ENCODE measurements at places on chromosomes 3 and 15.

DNA sequence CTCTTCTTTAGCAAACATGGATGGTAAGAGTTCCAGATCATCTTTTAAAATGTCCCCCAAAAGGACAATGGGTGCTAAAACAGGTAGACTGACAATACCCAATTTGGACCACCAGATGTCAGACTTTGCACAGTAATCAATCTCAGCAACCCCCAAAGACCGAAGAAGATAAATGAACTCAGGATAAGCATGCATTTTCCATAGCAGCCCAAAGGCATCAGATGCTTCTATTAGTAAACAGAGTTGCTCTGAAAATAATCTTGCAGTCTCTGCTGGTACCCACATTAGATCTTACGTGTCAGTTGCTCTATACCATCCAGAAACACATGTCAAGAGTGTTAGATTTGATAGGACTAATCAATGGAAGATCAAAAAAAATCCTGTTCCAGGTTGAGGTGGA, 20.6 kb downstream of the MYH15 start:
- DNase-seq, result peak; percentile 60

GRCh38 chr3:194034346-194035336, 101.3 kb upstream of the HES1 start:
- DNase-seq, result no peak

GRCh38 chr3:100844063-100844936, 135.0 kb downstream of the TFG start:
- DNase-seq, result no peak

DNA sequence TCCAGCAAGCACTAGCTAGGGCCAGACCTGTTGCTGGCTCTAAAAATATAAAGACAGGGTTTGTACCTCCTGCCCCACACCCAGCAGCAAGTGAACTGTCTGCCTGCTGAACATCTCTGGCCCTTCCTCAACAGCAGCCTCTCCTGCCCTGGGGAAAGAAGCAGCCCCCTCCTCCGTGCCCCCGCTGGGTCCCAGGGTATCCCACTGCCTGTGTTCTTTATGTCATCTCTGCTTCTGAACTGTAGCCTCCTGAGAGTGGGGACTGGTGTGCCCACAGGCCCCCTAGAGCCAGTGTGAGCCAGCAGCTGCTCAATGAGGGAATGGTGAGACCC, 54.5 kb downstream of the ACAD9 start:
- no peak for DNase-seq

- DNase-seq, result no peak
Observed at GRCh38 chr3:105351821-105352220, 14.9 kb upstream of the ALCAM start.

GRCh38 chr3:82392203-82392775, 630.8 kb upstream of the GBE1 start:
- DNase-seq, result no peak

DNA sequence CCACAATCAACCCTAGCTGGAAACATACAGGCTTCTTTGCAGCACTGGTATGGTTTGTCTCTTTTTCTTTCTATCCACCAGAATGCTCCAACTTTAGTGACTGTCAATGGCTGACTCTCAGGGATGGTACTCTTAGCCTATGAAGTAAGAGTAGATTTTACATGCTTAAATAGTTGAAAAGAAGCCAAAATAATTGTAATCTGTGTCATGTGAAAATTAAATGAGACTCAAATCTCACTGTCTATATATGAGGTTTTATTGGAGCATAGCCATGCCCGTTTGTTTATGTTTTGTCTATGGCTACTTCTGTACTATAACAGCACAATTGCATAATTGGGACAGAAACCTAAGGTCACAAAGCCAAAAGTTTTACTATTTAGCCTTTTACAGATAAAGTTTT, 29.1 kb upstream of the PDZRN3 start:
- DNase-seq, result no peak

DNA sequence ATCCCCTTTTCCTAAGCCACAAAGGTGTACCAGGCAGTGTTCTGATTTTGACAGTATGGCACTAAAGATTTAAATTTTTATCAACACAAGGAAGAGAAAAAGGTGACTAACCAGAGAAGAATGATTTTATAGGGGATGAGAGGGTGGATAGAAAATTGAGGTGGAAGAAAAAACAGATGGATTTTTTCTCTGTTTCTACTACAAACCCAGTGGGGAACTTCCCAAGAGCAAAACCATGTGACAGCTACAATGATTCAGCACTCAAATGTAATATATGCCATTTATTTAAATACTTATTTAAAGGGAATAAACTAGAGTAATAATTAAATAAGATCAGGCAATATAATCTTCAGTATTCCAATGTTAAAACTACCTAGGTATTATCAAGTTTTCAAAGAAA, 11.1 kb downstream of the DCUN1D1 start:
- DNase-seq, result no peak

GRCh38 chr3:50625231-50626182, 8.6 kb downstream of the MAPKAPK3 start:
- no peak for DNase-seq

DNA sequence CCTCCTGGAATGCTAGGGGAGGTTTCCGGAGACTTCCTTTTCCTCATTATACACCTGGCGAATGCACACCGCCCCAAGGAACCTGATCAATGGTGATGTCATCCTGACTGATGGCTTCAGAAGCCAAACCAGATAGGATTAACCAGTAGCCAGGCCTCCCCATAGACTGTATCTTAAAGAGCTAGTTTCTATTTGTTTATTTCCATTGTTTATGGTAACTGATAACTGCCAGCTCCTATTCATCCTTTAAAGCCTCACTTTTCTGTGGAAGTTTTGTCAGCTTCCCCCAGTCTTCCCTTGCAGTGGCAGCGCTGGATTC, at the start of gene MKRN2OS:
Gene MKRN2OS, minus strand, starts transcription at position 27 of the 319 bp plus-strand sequence. CDS start 35 bp downstream, outside the sequence.
- no peak for DNase-seq

DNA sequence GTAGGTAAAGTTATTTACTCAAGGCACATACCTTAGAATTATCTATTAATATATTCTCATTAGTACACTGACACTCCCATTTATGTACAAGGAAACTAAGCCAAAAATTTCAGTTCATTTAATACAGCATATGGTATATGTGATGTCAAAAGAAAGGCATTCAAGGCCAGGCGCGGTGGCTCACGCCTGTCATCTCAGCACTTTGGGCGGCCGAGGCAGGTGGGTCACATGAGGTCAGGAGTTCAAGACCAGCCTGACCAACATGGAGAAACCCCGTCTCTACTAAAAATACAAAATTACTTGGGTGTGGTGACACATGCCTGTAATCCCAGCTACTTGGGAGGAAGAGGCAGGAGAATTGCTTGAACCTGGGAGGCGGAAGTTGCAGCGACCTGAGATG, 435.2 kb downstream of the GBE1 start:
- DNase-seq, result no peak

DNA sequence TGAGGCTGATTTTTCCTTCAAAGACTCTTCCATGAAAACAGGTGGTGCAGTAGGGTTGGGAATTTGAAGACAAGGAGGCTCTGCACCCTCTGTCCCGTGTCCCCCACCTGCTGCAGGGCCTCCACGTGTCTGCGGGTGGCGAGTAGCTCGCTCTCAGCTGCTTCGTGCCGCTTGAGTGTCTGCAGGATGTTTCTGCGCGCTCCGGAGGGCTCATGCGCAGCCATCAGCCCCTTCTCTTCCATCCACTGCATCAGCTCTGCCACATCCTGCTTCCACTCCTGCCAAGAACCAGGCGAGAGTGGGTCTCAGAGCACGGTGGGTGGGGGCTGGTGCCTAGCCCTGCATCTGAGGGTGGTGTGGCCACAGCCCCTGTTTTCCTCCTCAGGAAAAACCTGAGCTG, 17.8 kb downstream of the SPTBN5 start:
- DNase-seq, result no peak

DNA sequence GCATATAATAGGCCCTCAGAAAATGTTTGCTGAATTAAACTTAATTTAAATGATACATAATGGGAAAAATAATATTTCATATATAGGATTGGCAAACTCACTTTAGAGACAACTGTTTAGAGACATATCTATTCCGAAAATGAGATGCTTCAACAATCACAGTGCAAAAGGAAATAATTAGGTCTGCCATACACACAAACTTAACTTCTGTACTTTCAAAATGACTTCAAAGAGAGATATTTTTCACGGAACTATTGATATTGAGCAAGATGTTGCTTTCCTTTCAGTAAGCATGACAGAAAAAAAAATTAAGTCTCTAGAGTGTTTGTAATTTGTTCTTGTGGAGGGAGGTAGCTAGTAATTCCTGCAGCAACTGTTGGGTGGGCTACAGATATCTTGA, 769.5 kb downstream of the TUSC7 start:
- no peak for DNase-seq

GRCh38 chr15:75225951-75226732, 24.5 kb downstream of the C15orf39 start:
- no peak for DNase-seq

DNA sequence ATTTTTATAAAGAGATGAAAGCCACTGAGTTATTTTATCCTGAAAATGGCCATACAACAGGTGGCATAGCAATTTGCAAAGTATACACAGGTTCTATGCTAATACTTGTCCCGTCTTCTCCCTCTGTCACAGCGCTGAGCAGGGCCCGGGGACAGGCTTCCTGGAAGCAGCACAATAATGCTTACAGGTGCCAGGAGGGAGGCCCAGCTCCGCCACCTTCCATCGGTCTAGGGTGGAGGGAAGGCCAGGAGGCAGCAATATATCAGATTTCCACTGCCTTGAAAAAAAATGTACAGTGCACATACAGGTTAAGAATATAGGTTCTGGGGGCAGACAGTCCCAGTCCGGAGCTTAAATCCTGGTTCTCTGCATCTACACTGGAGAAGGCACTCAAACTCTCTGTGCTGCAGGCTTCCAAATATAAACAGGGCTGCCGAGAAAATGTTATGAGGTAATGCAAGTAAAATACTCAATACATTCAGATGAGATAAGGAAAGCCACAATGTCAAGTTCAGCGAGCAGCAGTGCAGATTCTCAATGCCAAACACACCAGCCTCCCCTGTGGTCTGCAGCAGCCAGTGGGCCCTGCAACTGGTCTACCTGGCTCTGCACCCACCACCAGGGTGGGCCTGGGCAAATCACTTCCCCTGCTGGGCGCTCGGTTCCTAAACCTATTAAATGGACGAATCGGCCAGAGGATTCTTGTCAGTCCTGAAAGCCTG, 189.6 kb downstream of the XXYLT1 start:
- no peak for DNase-seq

DNA sequence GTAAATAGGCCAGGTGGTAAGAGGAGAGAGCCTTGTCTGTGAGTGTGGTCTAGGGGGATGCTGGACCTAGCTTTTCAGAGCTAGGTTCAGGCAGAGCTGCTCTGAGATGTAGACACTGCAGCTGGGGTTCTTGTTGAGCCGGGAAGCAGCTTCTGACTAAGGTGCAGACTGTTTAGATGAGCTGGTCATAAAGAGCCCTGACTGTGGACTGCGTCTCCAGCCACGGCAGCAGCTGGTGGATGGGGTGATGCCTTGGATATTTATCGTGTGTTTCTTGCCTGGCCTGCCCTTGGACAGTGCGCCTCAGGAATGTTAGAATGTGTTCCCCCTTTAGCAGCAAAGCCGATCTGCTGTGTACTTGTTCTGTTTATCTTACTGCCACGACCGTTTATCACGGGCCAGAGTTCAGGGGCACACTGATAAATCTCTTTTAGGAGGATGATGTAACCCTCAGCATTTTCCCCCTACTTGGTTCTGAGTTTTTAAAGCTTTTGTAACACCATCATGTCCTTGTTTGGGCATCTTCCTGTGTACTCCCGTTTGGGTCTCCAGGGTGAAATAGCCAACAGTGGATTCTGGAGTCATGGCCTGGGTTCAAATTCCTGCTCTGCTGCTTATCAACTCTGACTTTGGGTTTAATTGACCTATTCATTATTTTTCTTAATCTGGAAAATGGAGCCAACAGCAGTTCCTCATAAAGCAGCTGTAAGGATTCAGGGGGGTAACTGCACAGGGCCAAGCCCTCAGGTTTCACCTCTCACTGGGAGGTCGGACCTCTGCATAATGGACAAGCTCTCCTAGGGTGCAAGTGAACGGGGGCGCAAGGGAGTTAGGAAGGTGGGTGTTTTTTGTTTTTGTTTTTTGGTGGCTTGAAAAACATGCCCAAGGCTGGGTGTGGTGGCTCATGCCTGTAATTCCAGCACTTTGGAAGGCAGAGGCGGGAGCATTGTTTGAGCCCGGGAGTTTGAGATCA, 51.4 kb downstream of the FLNB start:
- DNase-seq, result no peak

DNA sequence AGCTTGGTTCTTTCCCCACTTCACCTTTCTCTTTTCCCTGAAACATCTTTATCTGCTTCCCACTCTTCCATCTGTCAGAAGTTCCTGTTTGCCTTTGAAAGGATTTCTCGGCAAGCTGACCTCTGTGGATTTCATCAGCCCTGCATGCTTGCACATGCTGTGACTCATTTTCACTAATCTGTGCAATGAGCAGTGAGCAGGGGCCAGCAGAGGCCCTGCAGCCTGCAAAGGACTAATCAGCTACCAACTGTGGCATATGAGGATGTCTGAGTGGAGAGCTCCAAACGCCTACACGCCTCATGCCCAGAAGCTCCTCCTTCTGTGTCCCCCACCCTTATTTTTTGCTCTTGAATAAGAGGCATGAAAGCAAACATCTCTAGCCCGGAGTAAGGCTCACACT, 333.0 kb upstream of the SEMA6D start:
- no peak for DNase-seq

- DNase-seq, result no peak
Observed at GRCh38 chr15:30979457-30979856, 12.0 kb downstream of the MTMR10 start.

DNA sequence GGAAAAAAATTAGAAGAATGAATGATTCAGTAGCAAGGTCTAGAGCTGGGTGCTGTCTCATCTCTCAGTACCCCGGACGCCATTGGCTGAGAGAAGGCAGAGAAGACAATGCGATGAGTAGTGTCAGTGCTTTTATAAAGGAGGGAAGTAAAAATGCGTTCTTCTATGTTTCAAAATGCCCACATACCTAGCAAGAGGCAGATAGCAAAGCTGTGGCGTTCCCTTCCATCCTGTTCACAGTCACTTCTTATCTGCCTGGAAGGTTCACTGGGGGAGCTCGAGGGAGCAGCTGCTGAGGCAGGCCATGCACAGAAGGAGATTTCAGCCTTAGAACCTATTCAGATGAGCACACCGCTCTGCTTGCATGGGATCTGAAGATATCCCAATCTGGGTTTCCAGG, 234.0 kb downstream of the RPLP1 start:
- DNase-seq, result no peak

DNA sequence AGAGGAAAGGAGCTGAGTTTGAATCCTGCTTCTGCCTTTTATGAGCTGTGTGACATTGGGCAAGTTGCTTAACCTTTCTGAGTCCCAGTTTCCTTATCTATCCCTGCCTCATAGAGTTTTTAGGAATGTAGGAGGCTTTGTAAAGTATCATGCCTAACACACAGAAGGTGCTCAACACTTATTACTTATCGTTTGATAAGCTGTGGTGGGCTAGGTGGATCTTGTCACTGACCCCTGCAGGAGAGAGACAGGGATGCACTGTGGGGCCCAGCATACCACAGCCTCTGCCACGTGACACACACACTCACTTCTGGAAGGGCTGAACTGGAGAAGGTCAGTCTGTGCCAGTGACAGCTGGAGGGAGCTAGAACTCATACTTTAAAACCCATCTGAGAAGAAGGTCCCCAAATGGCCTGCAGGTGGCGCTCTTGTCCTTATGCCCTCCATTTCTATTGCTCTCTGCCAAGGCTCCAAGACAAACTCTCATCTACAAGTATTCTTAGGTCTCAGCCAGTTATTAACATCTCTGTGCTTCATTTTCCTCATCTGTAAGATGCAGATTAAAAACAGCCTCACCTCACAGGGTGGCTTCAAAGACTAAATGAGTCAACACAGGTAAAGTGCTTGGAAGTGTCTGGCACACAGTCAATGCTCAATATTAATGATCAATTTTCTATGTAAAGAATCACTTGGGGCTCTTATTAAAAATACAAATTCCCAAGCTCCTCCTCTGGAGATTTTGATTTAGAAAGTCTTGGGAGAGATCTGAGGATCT, 57.5 kb upstream of the HACD2 start:
- DNase-seq, result peak; percentile 15

- no peak for DNase-seq
Observed at GRCh38 chr15:70502529-70502928, 260.8 kb downstream of the UACA start.

Measured in CD4-positive, alpha-beta memory T cell (primary cell).